ENCODE measurements at places on chromosomes 7 and 10.

GRCh38 chr7:126702242-126703016 is 550.3 kb downstream of the GRM8 start:
- DNase-seq: no peak

GRCh38 chr10:29555091-29555745 is 79.6 kb downstream of the SVIL start:
- DNase-seq: no peak

GRCh38 chr10:23316406-23316805 is 28.2 kb downstream of the C10orf67 start:
- no peak for DNase-seq

DNA sequence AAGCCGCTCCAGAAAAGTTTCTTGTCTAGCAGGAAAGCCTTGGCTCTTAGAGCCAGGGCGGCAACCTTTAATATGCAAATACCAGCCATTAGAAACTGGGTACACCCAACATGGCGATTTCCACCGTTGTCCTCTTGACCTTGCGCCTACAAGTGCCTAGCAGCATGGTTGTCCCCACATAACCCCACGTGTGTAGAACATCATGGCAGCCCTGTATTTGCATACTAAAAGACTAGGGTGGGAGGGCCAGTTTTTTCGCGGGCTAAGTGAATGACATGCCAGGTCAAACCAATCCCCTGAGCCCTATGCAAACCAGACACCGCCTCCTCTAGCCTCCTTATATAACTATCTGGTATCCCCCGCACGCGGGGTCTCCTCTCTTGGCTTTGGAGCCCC is 58.4 kb upstream of the FZD8 start:
- DNase-seq: no peak

DNA sequence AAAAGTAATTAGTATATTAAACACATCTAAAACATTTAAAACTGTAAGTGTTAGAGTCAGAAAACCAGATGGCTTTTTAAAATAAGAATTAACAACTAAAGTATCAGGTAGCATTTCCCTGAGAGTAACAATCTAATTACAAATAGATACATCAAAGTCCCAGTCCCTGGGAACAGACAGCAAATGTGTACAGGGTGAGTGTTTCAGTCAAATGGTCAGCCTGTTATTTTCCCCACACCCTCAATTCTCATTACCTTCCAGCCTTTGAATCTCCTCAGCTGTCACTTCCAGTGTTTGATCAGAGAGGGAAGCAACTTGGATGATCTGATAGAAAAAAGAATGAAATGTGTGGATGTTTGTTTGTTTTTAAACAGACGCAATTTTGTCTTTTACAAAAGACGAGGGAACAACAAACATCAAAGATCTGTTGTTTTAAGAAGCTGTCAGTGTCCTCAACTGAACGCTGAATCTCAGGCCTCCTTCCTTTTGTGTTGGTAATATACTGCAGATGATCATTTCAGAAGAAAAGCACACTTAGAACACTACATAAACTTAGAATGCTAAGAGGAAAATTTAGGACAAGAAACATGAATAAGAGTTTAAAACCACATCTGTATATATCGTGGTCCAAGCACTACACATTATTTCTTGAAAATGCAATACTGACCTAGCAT is 29.8 kb downstream of the CEP41 start:
- no peak for DNase-seq

All from stimulated activated CD4-positive, alpha-beta T cell treated with anti-CD3 and anti-CD28 coated beads, Interleukin-2, amount 100 ng/mL, for 48 hours (primary cell).